Brain (organoid and tissue), 16 donors: ENCODE measurements at places on chromosomes 2 and 18. TPM values are rescaled to one million over a fixed set of nuclear protein-coding genes. Genes with fewer than 3 reads are reported as not detected.

The CD8A gene
- polyA plus RNA-seq: 2.7 TPM

The SLC8A1 gene
- polyA plus RNA-seq: 7.6 TPM

The PIEZO2 gene
- 5.9 TPM for polyA plus RNA-seq

The SCYGR8 gene
- not detected for polyA plus RNA-seq

The ANKRD30BL gene
- not detected for polyA plus RNA-seq

The NT5DC4 gene
- polyA plus RNA-seq: not detected

The ZNF804A gene
- polyA plus RNA-seq: 1.3 TPM

The ALLC gene
- not detected for polyA plus RNA-seq

The ST8SIA5 gene
- polyA plus RNA-seq: 45.0 TPM

The REG1B gene
- not detected for polyA plus RNA-seq

The RAB6C gene
- 0.29 TPM for polyA plus RNA-seq

The NEUROD1 gene
- 3.3 TPM for polyA plus RNA-seq

The STARD6 gene
- polyA plus RNA-seq: 0.75 TPM

The PRKAG3 gene
- not detected for polyA plus RNA-seq

The CRYGD gene
- not detected for polyA plus RNA-seq

The CAPN14 gene
- not detected for polyA plus RNA-seq

The HSBP1L1 gene
- polyA plus RNA-seq: 3.3 TPM

The LHCGR gene
- polyA plus RNA-seq: not detected
